ENCODE measurements at places on chromosomes 13 and 19.

GRCh38 chr13:113801289-113801961 lies 42.4 kb downstream of the TMEM255B start:
- DNase-seq = no peak

- no peak for DNase-seq
Measured at GRCh38 chr13:34939771-34940170, 2.3 kb upstream of the NBEA start.

DNA sequence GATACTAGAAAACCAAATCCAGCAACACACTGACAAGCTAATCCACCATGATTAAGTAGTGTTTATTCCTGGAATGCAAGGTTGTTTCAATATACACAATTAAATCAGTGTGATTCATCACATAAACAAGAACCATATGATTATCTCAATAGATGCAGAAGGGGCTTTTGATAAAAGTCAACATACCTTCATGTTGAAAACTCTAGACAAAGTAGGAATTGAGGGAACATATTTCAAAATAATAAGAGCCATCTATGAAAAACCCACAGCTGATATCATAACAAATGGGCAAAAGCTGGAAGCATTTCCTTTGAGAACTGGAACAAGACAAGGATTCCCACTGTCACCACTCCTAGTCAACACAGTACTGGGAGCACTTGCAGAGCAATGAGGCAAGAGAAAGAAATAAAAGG lies 213.6 kb upstream of the CSNK1A1L start:
- no peak for DNase-seq

GRCh38 chr19:4861147-4861546 lies 6.3 kb downstream of the PLIN3 start:
- no peak for DNase-seq

DNA sequence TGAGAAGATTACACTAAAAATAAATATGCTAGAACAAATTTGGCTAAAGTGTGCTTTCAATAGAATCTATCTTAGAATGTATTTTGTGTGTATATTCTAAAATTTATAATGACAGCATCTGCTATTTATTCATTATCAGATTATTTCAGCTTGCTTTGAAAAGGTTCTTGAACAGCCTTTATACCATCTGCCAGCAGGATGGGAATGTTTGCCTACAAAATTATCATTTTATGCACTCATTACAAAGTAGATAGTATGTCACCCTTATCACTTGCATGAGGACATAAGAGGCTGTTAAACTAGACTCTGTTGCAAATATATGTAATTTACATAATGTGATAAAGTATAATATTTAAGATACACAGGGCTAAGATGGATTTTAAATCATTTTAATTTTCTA lies 1286.9 kb upstream of the PCDH20 start:
- no peak for DNase-seq

DNA sequence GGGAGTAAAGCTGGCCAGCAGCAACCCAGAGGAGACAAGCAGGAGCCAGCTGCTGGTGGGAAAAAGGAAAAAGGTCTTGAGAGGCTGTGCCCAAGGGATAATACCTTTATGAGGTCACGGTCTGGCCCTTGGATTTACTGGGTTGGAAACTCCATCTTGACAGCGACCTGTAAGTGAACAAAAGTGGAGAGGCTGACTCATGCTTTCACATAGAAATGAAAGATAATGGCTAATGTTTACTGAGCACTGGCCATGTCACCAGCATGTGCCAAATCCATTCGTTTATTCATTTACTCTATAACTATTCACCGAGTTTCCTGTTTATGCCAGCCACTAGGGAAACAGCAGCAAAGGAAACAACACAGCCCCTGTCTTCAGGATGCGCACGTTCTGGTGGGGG lies 4.7 kb downstream of the VRK3 start:
- DNase-seq = no peak

- DNase-seq = no peak
Measured at GRCh38 chr13:65508338-65508737, 1721.8 kb downstream of the PCDH9 start.

GRCh38 chr19:34733266-34733745 lies 737 bp upstream of the ZNF181 start:
- no peak for DNase-seq
